ENCODE measurements at places on chromosomes 2 and 18.

- DNase-seq = no peak
Observed at GRCh38 chr2:128526455-128526976, 207.8 kb upstream of the HS6ST1 start.

DNA sequence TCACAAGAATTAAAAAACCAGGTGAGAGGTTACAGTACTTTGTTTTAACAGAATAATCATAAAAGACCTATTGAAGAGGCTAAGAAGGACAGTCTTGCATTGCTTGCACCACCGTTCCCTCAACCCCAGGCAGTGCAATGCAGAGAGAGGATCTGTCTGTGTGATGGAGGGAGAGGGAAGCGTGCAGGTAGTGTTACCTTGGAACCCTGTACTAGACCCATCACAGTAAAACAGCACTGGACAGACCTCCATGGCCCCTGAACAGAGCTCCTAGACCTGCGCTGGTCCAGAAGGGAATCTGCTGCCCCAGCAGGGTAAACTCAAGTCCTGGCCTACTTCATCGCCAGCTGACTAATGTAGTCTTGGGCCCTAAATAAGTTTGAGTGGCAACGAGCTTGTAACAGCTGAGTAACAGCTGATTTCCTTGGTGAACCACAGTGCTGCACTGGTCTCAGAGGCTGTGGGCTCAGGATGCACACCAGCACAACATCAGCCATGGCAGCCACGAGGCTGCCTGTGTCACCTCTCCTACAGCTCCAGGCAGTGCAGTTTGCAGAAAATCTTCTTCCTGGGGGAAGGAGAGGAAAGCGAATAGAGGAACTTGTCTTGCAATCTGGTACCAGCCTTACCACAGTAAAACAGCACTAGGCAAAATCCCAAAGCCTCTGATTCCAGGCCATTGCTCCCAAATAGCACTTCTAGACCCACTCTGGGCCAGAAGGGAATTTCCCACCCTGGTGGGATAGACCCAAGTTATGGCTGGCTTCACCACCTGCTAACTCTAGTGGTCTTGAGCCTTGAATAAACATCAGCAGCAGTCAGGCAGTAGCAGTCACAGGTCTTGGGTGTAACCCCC lies 417.2 kb downstream of the CDH7 start:
- no peak for DNase-seq

DNA sequence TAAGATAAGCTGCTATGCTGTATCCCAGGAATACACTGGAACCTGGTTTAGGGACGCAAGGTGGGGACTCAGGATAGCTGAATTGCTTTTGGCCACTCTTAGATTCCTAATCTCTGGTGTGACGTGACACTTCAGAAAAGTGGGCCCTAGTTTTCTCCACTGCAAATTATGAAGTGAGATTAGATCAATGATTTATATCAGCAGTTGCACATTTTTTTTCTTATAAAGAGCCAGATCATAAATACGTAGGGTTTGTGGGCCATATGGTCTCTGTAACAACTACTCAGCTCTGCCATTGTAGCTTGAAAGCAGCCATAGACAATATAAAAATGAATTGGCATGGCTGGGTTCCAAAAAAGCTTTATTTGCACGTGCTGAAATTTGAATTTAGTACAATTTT lies 85.4 kb upstream of the CPO start:
- no peak for DNase-seq

DNA sequence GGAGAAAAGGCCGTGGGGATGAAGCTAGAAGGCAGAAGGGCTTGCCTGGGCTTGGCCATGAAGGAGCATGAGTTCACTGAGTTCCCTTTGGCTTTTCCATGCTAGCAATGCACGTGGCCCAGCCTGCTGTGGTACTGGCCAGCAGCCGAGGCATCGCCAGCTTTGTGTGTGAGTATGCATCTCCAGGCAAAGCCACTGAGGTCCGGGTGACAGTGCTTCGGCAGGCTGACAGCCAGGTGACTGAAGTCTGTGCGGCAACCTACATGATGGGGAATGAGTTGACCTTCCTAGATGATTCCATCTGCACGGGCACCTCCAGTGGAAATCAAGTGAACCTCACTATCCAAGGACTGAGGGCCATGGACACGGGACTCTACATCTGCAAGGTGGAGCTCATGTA lies 2.9 kb downstream of the CTLA4 start:
- no peak for DNase-seq

GRCh38 chr18:5582076-5582475 lies 38.3 kb upstream of the EPB41L3 start:
- DNase-seq = no peak

- no peak for DNase-seq
Observed at GRCh38 chr2:53473775-53474311, 293.8 kb upstream of the CHAC2 start.

- no peak for DNase-seq
Observed at GRCh38 chr2:182133195-182133891, 147.7 kb downstream of the PPP1R1C start.

- DNase-seq = no peak
Observed at GRCh38 chr2:179991344-179991743, 15.8 kb downstream of the CWC22 start.

DNA sequence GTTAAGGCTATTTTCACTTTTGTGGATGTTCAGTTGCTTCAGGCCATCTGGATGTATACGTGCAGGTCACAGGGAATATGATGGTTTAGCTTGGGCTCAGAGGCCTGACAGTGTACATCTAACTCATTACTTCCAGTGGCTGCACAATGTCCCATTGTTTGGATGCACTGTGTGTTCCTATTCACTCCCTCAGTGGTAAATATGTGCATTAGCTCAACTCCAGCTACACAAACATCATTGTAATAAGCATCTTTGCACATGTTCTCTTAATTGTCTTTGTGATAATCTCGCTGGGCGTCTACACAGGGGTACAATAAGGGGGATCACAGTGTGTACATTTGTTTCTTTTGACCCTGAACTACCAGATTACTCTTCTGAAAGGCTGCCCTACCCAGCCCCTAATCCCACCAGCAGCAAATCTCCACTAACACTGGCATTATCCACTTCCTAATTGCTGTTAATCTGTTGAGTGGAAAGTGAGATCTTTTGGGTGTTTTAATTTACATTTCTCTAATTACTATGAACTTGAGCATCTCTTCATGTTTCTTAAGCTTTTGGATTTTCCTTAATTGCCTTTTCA lies 56.1 kb upstream of the POLE4 start:
- DNase-seq = no peak

DNA sequence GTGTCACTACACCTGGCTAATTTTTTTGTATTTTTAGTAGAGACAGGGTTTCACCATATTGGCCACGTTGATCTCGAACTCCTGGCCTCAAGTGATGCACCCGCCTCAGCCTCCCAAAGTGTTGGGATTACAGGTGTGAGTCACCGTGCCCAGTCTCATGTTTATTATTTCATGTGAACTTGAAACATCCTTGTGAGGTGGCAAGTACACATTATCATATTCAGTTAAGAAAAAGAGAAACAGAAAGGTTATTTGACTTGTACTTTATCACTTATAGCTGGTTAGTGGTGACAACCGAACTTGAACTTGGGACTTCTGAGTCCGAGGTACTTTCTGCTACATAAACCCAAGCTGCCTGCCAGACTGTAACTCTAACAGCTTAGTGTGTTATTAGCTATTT lies 24.4 kb downstream of the ABHD3 start:
- no peak for DNase-seq

GRCh38 chr18:58639751-58640427 lies 11.0 kb upstream of the ALPK2 start:
- no peak for DNase-seq

GRCh38 chr2:146665800-146666199 lies 1179.0 kb upstream of the ACVR2A start:
- no peak for DNase-seq

GRCh38 chr2:26493566-26493965 lies 15.6 kb upstream of the OTOF start:
- no peak for DNase-seq

DNA sequence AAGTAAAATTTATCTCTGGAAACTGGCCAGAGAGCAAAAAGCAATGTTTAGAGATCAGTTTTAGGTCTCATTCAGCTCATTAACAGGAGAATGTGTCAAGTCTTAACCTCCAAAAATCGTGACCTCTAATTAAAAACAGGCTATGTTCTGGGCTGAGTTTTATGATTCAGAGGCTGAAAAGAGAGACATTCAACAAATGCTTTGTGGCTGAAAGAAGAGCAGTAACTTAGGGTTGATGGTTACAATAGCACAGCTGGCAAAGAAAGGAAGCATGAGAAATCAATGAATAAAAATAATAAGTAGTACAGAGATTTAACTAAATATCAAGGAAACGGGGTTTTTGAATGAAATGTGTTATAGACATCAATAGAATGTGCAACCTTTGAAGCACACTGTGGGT lies 13.1 kb downstream of the TGIF1 start:
- no peak for DNase-seq

DNA sequence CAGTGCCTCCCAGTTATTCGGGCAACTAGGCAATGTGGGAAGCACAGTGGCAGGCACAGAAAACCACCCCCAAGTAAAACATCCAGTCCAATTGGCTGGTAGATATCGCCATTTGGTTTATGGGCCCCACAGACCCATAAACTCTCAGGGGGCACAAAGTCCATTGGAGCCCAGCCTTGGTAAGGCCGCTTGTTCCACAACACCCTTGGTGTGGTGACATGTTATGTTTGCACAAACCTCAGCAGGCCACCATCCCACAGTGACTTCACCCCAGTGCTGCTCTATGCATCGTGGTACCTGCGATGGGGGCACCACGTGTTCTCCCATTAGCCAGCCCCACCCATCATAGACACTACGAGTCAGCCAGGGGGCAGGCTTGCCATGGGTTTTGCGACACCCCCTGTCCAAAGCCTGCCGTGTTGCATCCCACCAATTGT lies 18.5 kb downstream of the PHOSPHO2 start:
- no peak for DNase-seq

GRCh38 chr2:122745603-122746002 lies 990.2 kb downstream of the TSN start:
- no peak for DNase-seq

GRCh38 chr18:78692105-78692504 lies 287.5 kb upstream of the SALL3 start:
- no peak for DNase-seq

DNA sequence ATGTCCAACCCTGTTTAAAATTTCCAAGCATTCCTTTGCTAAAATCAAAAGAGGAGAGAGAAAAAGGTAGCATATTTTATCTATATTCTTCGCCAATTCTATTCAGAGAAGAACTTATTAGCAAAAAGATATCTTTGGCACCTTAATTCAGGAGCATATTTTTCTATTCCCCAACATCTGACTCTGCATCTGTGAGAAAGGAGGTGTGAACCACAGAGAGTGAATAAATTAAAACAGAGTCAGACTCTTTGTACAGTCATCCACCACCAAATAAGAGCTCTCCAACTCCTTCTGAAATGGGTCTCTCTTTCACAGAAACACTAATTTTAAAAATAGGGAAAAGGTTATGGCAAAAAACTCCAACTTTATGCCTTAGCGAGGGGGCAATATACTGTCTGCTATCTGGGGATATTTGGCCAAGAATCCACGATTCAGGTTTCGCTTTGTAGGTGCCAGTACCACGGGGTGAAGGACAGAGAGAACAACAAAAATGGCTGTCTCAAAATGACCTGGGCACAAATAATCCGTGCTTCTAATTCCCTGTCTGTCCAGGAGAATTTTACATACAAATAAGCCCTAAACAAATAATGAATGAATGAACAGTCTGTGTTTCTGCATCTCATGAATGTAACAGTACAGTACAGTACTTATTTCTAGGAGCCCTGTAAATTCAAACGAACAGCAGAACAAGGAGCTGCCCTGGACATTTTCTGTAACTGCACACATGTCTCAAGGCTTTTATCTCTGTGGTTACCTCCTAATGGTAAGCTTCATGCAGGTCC lies 43.4 kb downstream of the EPB41L3 start:
- DNase-seq = no peak

DNA sequence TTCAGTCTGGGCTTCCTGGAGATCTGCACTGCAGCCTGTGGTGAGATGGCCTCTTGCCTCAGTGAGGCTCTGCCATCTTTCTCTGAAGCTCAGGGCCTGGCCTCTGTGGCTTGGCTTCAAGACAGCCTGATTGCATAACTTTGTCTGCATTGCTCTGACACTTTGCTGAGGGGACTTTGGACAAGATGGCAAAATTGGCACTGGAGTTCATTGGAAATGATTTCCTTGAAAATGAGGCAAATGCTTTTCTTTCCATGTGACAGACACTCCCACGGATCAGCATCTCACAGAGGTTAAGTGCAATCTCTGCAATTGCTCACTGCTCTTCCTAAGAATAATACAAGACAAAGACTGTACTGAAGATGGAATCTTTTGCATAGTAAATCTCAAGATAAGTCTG lies 166.8 kb downstream of the KCNS3 start:
- DNase-seq = no peak

- DNase-seq = no peak
Observed at GRCh38 chr2:26522751-26523171, 44.8 kb upstream of the OTOF start.

GRCh38 chr2:150214626-150215025 lies 272.8 kb downstream of the RND3 start:
- no peak for DNase-seq

- no peak for DNase-seq
Observed at GRCh38 chr2:132549935-132550670, 119.9 kb downstream of the LYPD1 start.

GRCh38 chr2:180254872-180255271 lies 247.8 kb upstream of the CWC22 start:
- DNase-seq = no peak

- DNase-seq = no peak
Observed at GRCh38 chr2:85397925-85398331, 12.2 kb downstream of the CAPG start.

GRCh38 chr2:211361383-211361782 lies 805.0 kb downstream of the CPS1 start:
- DNase-seq = no peak

GRCh38 chr2:187576906-187577305 lies 22.7 kb upstream of the TFPI start:
- no peak for DNase-seq

- no peak for DNase-seq
Observed at GRCh38 chr2:145207884-145208283, 688.0 kb upstream of the ZEB2 start.

DNA sequence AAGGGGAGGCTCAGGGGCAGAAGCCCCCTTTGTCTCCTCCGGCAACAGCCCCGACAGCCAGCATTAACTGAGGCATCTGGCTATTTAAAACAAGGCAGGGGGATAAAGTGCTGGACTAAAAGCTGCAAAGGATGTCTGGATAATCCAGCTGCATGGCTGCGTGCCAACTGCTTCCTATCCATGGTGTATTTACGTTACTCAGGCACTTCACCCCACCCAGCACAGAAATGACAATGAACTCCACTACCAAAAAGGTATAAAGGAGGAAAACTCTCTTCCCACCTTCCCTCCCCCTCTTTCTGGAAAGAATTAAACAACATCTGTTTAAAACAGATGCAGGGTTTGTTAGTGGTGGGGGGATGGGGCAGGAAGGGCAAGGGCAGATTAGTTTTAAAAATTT lies 82.5 kb downstream of the SPRED2 start:
- no peak for DNase-seq

- DNase-seq = no peak
Observed at GRCh38 chr2:120091436-120091835, 78.6 kb downstream of the EPB41L5 start.

Data from stimulated activated CD8-positive, alpha-beta memory T cell treated with anti-CD3 and anti-CD28 coated beads, Interleukin-2, amount 100 ng/mL, for 1 hour (primary cell).